Retinal pigment epithelial cell (primary cell): ENCODE measurements at places on chromosomes 4 and X.
A peak's percentile ranks its signal among the peaks of the same experiment; 100 is the strongest.

DNA sequence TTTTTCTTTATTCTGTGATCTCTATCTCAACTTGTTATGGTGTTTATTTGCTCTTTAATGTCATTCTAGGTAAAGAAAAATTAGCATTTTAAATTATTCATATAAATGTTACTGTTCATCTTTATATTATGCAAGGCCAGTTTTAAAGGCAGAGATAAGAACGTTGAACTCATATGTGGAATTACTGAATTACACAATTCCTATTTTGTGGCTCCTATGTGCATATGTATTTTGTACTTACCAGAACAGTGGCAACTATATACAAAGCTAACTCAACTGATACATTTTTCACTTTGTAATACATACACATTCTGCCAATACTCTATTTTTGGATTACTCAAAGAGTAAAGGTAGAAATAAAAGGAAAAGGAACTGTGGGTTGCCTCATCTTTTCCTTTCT lies 533.2 kb upstream of the NR3C2 start:
- DNase-seq: no peak

- no peak for DNase-seq
Measured at GRCh38 chrX:32397562-32398216, 813.7 kb downstream of the DMD start.

DNA sequence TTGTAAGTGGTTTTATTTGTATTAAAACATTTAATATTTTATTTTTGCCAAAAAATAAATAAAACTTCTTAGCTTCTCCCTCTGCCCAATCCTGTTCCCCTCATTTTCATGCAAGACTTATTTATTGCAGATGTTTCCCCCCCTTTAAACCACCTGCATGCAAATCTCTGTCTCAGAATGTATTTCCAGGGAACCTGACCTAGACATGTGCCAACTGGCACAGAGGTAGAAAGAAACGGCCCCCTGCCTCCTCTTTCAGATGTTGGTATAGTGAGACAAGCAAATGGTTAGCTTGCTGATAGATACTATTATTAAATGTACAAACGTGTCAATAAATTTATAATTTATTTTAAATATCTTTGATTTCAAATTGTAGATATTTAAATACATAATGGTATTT lies 47.1 kb downstream of the KLF3 start:
- DNase-seq: no peak

- no peak for DNase-seq
Measured at GRCh38 chrX:50211510-50211909, 6.9 kb downstream of the CCNB3 start.

DNA sequence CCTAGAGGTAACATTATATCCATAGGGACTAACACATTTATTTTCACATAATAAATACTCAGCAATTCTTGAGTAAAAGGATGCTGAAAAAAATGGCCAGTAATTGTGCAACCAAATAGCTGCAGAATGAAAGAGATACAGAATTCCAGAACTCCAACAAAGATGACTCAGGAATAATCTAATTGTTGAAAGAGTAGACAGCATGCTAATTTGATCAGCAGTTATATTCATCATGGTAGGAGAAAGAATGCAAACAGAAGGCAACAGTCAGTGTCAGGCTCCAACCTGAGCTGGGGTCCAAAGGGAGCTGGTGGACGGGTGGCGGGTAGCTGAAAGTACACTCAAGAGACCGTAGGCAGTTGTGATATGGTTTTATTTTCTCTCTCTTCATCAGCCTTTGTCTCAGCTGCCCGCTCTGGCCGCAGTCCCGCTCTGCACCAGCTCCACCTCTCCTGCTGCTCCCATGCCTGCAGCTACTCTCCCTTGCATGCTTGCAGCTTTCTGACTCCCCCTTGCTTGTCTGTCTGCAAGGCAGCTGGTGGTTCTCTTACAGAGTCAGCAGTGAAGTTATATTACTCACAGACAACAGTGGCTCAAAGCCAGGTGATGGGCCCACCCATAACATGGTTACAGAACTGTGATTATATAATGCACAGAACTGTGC lies 1150.1 kb downstream of the STIM2 start:
- peak; percentile 2 for DNase-seq

DNA sequence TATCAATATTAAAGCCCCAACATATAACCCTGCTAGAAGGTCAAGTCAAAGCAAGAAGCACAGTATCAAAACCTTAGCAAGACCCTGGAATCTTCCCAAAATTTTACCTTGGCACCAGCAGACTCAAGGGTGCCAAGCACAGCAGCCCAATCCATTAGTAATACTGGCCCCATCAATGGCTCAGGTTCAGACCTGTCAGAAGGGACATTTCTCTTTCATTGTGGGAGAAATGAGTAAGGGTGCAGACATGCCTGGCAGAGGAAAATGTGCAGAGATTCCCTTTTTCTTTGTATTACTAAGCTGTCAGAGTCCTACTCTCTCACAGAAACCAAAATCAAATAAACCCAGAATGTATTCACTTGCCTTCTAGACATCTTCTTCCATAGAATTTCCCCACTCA lies 203.9 kb downstream of the EVC2 start:
- DNase-seq: no peak

GRCh38 chr4:166941629-166942028 lies 292.7 kb downstream of the SPOCK3 start:
- peak; percentile 47 for DNase-seq

- DNase-seq: no peak
Measured at GRCh38 chrX:126551725-126552312, 795 bp downstream of the DCAF12L1 start.

- no peak for DNase-seq
Measured at GRCh38 chr4:101464596-101464995, 117.3 kb upstream of the PPP3CA start.

GRCh38 chr4:5821665-5822358 lies 71.1 kb downstream of the CRMP1 start:
- DNase-seq: no peak

DNA sequence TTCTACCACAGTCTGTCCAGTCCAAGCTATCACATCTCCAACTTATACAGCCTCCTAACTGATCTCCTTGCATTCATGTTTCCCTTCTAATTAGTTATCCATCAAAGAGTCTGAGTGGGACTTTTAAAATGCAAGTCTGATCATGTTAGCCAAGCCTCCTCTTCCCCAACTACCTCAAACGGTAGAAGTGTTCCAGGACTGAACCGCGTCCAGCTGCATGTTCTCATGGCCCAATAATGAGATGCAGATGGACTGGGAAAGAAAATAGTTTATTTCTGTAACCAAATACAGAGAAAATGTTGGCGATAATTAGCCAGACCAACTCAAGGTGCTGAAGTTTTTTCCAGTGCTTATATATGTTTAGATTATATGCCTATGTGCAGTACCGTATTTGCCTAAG lies 46.6 kb upstream of the PPP1R2C start:
- no peak for DNase-seq

DNA sequence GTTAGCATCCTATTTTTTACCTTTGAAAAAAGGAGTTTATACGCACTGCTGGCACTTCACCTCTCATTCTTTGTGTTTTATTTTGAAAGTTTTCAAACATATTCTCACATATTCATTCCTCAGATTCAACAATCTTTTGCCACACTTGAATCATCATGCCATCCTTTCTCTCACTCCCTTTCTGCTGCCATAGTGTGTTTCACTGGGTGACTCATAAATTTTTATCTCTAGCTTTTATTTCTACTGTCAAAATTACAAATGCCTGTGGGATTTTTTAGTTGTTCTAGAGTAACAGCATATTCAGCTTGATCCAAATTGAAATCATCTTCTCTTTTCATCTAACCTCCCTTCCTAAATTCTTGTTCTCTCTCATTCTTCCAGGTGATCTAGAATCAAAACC lies 28.0 kb downstream of the MFSD8 start:
- DNase-seq: no peak

- DNase-seq: no peak
Measured at GRCh38 chr4:859496-859895, 33.6 kb upstream of the CPLX1 start.

- no peak for DNase-seq
Measured at GRCh38 chr4:8554555-8555100, 25.6 kb upstream of the GPR78 start.

DNA sequence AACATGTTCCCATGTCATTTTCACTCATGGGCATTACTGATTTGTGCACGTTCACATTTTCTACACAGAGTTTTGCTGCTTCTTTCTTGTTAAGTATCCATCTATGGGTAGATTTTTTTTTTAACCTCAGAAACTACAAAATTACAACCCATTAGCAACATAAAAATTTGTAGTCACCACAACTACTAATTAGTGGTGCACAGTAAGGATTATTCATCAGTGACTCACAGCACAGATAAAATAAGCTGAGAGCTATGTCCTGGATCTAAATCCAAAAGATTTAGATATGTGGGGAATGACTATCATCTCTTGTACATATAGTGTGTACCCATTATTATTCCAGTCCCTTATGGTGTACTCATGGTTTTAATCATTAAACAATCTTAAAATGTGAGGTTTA lies 19.7 kb upstream of the AMELX start:
- peak; percentile 15 for DNase-seq

GRCh38 chr4:133148690-133149363 lies at the start of gene PCDH10:
PCDH10 (plus strand) TSS chr4:133149294; CDS start chr4:133150141, 847 bp downstream.
- DNase-seq: peak; percentile 91

GRCh38 chr4:56607926-56608325 lies 73.2 kb downstream of the HOPX start:
- no peak for DNase-seq

GRCh38 chr4:182536221-182536811 lies 293.1 kb downstream of the TENM3 start:
- no peak for DNase-seq

- no peak for DNase-seq
Measured at GRCh38 chrX:40550066-40550465, 30.7 kb upstream of the ATP6AP2 start.

DNA sequence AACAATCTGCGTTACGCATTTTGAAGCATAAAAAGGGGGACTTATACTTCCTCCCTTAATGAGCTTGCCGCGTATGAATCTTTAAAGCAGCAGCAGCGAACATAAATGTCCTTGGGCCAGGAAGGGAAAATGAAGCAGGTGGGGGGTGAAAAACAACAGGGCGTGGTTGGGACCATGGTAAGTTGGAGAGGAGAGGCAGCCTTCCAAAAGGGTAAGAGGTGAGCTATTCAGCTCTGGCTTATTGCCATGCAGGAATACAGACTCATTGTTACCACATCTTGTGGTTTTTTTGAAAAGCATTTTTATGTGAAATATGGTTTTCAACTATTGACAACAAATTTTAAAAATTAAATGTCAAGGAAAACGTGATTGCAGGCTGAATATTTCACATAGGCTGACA lies 710.7 kb upstream of the FAM241A start:
- peak; percentile 10 for DNase-seq

GRCh38 chr4:41185614-41186592 lies 28.4 kb downstream of the APBB2 start:
- DNase-seq: peak; percentile 67

- DNase-seq: no peak
Measured at GRCh38 chr4:48129307-48130014, 4.6 kb downstream of the TXK start.

DNA sequence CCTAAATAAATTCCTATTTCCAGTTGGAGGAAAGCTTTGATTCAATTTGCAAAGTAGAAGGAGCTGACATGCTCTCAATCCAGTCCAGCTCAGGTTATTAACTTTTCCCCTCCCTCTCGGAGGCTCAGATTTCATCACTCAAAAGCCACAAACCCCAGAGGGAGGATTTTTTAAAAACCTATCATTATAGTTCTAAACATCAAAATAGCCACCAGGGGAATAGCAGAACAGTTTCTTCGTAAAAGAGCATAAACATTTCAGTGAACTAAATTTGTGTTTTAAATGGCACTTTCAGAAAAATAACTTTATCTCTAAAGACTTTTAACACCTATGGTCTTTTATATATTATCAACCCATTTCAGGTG lies 8.8 kb downstream of the GPRIN3 start:
- no peak for DNase-seq

GRCh38 chrX:2498781-2499302 lies 1.9 kb downstream of the DHRSX start:
- no peak for DNase-seq

GRCh38 chrX:153685156-153685536 lies 2.6 kb upstream of the SLC6A8 start:
- DNase-seq: no peak

DNA sequence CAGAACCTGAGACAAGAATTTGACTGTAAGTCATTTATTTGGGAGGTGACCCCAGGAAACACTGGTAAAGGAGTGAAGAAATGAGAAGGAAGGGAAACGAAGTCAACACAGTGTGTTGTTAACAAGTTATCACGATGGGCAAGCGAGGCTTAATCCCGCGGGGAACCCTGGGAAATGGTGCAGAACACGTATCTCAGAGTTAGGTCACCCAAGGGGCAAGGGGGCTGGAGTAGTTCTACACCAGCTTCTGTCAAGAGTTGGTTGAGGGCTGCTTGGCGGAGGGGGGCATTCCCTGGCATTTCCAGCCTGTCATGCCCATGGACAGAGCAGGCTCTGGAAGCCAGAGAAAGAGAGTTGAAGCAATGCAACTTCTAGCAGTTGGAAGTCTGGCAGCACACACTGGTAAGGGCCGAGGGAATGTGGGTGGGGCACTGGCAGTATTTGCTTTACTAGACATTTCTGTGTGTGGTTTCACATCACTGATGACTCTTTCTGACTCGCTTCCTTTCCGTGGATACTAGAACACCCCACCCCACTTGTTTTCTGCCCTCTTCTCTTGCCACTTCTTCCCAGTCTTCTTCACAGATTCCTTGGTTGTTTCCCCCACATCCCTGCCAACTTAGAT lies 52.2 kb upstream of the ADGRG2 start:
- no peak for DNase-seq

GRCh38 chr4:160809576-160809975 lies 1354.2 kb downstream of the FSTL5 start:
- no peak for DNase-seq

GRCh38 chr4:21002286-21002685 lies 302.0 kb downstream of the PACRGL start:
- no peak for DNase-seq

DNA sequence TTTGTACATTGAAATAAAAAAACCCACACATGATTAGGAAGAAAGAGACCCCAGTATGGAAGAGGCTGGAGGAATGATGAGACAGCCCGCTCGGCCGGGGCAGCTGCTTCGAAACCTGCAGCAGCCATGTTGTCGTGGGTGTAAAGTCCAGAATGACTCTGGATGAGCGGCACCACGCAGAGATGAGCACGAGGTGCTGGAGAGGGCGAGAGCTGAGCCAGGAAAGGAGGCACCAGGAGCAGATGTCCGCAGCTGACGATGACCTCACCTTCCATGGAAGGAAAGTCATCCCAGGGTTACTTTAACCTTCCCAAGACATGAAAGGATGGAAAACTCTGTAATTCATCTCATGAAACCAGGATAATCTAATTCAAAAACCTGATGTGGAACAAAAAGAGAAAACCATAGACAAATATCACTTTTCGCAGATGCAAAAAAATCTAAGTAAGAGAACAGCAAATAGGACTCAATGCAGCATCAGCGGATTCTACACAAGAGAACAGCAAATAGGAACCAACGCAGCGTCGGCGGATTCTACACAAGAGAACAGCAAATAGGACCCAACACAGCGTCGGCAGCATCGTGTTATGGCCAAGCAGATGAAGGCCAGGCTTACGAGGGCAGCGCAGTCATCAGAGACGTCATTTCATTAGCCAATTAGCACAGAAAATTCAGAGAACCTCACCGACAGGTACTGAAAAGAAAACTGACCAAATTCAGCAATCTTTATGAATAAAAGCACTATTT lies 25.9 kb upstream of the SPON2 start:
- no peak for DNase-seq

GRCh38 chr4:86640469-86640868 lies 46.4 kb downstream of the PTPN13 start:
- DNase-seq: no peak
